ENCODE measurements at places on chromosomes 7 and 10.

GRCh38 chr10:70441161-70441894 is at the start of gene NODAL:
TSS of gene NODAL (minus strand) at chr10:70441681. CDS start at chr10:70441667, 14 bp downstream.
- DNase-seq, result no peak

DNA sequence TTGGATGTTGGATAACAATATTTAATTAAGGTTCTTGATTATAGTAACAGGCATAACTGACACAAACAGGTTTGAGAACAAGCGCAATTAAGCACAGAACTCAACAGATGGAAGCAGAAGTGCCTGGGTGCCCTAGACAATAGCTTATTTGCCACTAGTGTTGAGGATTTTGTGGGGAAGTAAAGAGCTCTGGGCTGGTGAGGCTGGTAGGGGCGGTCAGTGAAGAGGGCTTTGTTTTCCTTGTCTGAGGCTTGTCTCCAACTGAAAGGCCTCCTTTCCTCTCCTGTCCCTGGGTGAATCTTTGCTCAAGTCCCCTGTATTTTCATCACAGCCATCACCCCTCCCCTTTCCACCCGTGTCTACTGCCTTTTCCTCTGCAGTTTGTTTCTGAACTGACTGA is 104.6 kb downstream of the KAT6B start:
- DNase-seq, result no peak

DNA sequence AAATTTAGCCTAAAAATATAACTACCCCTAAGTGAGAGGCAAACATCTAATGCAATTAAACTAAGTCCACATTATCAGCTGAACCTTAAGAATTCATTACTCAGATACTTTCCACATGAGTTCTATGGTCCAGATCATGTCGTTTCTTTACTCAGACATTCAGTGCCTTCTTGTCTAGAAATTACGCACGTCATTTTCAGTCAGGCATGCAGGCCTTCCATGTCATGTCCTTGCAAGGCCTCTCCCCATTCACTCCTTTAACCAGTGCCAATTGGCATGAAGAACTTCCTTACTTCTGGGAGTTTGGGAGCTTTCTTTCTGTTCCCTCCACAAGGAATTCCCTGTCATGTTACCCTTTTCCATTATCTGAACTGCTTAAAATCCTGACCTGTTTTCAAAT is 118.8 kb downstream of the NRP1 start:
- no peak for DNase-seq

DNA sequence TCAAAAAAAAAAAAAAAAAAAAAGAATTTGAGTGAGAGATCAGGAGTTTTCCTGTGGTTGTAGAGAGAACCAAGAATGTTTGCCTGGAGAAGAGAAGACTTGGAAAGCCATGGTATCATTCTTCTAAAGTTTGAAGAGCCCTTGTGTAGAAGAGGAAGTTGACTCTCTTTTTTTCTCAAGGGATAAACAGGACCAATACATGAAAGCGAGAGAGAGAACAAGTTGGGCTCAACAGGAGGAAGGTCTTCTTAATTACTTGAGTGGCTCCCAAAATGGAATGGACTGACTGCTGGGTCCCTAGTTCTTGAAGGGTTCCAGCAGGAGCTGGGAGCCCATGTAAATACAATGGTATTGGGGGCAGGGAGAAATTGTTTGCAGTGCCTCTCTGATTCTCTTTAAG is 173.3 kb upstream of the ADO start:
- no peak for DNase-seq

- no peak for DNase-seq
These were observed at the start of gene AGR3 for GRCh38 chr7:16881844-16882243. TSS of gene AGR3 (minus strand) at chr7:16881983. CDS start at chr7:16878618, 3,365 bp downstream.

DNA sequence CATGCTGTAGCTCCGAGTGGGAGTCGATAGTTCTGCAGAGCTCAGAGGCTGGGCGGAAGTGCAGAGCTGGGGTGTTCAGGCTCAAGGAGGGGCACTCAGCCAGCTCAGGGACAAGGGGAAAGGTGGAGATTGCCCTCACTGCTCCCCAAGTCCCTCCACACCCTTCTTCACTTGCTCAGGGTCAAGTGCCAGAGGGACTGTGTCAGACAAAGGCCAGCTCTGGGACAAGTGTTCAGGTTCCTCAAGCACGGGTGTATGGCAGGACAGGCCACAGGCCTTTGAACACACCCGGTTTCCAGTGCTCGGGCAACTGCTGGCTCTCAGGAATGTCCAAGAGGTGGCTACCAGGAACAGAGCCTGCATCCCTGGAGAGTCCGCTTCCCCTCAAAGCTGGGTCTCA is 293.0 kb upstream of the PODXL start:
- no peak for DNase-seq

GRCh38 chr10:35641676-35642034 is 441 bp downstream of the FZD8 start:
- DNase-seq, result no peak

GRCh38 chr10:77556990-77557601 is 80.5 kb downstream of the KCNMA1 start:
- DNase-seq, result no peak

GRCh38 chr7:110399421-110399820 is 691.5 kb upstream of the LRRN3 start:
- DNase-seq, result no peak

DNA sequence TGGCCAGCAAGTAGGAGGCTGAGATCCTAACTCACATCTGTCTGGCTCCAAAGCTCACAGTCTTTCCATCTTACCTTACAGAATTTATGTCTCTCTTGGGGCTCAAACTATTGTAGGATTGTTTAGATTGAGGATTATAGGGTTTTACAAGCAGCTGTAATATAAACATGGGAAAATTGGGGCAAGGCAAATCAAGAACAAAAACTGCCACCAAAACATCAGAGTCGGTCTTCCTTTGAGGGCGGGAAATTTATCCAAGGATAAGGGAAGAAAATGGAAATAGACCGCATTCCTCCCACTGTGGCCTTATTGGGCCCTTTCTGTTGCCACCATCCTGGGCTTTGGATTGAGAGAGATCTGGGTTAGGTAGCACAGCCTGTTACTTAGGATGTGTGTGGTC is 22.5 kb downstream of the RBM20 start:
- no peak for DNase-seq
